ENCODE measurements at places on chromosomes 12 and 14.

DNA sequence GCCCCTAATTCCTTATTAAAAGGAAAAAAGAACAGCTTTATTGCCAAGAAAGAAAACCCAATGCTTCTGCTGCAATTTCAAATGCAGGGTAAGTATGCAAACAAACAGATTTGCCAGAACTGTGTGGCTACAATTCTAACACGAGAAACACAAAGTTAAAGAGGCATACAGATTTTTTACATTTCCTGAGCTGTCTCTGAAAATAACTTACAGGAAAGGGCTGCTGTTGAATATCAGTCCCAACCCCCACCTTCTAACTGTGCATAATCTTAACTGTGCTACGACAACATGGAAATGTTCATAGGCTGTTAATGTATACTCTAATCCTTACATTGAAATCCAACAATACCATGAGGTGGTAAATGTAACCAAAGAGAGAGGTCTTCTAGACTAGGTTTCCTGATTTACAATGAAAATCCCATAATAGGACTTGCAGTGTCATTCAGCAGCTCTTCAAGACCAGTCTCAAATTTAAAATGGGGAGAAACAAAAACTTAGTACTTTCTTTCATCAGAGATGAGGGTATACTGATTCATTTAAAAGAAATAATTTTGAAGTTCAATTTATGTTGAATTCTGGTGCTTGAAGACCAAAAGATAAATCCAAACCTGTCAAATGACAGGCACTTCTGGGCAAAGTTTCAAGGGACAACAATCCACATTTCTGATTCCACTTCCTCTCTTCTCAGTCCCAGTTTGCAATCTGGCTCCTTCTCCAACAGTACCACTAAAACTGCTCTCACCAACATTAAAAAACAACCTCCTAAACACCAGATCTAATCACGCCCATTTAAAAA, 14.4 kb downstream of the FGD6 start:
- no peak for DNase-seq

DNA sequence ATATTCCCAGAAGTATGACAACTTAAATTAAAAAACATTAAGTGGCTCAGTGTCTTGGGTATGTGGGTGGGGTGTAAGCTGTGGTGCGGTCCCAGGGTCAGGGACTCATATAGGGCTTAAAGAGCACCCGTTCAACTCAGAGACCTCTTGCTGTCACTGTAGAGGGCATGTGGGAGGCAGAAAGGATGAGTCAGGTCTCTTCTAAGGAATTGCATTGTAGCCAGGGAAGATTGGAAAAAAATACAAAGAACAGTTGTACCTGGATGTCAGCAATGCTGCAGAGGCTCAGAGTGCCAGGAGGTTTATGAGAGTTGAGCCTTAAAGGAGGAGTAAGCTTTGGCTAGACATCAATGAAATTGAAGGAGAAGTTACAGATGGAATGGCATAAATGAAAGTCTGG, 104.1 kb downstream of the MYRFL start:
- no peak for DNase-seq

- DNase-seq = no peak
Measured at GRCh38 chr12:105235281-105235731, 668 bp downstream of the APPL2 start.

- DNase-seq = no peak
Measured at GRCh38 chr14:96049932-96050331, 10.8 kb downstream of the C14orf132 start.

- DNase-seq = no peak
Measured at GRCh38 chr12:100675432-100675831, 101.9 kb downstream of the GAS2L3 start.

GRCh38 chr12:124694846-124695497, 127.6 kb upstream of the NCOR2 start:
- peak; percentile 32 for DNase-seq

DNA sequence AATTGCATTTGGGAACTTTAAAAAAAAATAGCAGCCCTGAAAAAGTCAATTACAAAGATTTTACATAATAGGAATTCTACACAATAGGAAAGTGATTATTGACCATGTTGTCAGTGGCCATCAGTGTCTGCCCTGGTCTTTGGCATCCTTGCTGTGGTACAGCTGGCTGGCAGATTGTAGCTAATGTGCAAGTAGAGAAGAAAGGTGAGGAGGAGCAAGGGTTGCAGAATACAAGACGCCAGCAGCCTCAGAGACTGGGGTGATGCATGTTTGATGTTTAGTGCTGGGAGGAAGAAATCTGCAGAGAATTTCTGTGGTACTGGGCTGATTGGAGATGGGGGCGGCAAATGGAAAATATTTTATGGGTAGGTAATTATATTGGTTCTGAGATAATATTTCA, 322.9 kb downstream of the TMEM117 start:
- DNase-seq = no peak

DNA sequence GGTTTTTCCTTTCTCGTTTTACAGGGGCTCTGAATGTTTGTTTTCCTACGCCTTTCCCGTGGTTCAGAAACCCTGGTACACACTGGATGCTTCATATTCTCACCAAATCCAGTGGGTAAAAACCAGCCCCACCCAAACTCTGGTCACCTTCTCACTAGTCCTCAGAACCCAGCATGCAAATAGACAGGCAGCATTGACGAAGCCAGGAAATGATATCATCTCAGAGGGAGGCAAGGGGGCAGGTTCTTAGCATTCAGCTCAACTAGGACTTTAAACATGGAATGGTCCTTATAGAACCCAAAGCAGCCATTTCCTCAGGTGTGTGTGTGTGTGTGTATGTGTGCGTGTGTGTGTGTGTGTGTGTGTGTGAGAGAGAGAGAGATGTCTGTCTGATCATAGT, 142.0 kb downstream of the KCNK10 start:
- no peak for DNase-seq

DNA sequence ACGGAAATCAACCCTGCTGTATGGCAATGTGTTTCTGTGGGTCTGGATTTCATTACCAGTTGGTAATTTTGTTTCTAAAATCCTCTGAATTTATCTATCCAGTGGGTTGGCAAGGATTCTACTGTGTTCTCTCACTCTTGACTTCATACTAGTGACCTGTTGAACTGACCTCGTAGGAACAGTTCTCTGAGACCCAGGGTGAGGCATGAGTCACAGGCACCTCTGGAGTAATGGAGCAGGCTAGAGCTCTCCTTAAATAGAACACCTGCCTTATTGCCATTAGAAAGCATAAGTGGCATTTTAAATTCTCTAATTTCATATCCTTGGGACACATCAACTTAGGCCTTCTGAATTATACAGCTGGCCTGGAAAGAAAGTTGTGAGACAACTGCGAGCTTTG, 258.3 kb upstream of the NAV3 start:
- no peak for DNase-seq

DNA sequence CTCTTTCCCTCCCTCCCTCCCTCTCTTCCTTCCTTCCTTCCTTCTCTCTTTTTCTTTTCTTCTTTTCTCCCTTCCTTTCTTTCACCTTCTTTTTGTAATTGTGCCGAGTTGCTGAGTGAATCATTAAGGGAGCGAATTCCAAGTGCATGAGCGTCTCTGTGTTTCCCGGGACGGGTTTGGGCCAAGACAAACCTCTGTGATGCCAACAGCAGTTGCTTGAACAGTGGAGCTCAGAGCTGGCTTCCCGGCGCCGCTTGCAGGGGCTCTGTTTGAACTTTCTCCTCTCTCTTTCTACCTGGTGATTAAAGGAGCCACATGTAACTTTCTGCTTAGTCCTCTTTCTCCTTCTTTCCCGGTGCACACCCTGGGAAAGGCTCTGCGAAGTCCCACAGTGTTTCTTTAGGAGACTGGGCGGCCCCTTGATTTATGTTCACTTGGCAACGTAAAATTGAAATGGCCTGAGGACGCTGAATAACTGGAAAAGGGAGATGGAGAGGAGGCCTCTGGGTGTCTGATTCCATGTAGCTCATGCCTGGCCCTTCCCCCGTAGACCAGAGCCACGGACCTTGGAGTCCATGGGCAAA, 33.7 kb upstream of the MAP1LC3B2 start:
- no peak for DNase-seq
